NCI-H526 (cell line): ENCODE measurements at places on chromosomes 11 and 22.

- DNase-seq: no peak
These were observed 76.4 kb upstream of the NNMT start for GRCh38 chr11:114219559-114220349.

GRCh38 chr11:121418625-121419114 is 33.4 kb upstream of the SORL1 start:
- DNase-seq: no peak

DNA sequence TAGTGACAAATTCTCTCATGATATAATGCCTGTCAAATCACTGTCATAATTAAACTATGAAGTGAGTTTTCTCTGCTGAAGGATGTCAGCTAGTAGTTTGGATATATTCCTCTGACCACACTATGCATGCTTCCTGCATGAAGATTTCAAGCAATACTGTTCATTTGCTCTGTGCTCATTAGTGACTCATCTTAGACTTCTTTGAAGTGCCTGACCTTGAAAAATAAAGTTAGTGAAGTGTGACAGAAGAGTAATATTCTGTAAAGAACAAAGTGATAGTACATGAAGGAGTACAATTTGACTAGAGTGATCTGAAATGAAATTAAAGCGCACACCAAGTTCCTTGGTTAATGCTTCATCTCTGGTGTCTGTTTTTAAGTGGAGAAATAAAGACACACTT is 629.5 kb upstream of the ANO3 start:
- DNase-seq: no peak

- no peak for DNase-seq
These were observed 16.8 kb upstream of the P2RY2 start for GRCh38 chr11:73201249-73201648.

DNA sequence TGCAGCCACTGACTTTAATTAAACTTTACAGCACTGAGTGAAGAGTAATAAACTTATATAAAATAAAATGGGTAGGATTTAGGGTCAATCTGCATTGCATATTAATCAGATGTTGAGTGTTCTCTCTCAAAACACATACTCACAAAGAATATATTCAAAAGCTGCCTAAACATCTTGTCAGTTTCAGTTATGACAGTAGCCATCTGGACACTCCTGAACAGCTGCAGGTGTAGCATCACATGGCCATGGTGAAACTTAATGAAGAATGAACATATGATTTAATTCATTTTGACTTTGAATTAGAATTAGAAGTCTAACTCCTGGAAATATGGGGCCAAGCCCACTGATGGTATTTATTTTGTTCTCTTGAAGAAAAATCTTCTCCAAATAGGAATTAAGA is 684.3 kb upstream of the RAG2 start:
- no peak for DNase-seq

DNA sequence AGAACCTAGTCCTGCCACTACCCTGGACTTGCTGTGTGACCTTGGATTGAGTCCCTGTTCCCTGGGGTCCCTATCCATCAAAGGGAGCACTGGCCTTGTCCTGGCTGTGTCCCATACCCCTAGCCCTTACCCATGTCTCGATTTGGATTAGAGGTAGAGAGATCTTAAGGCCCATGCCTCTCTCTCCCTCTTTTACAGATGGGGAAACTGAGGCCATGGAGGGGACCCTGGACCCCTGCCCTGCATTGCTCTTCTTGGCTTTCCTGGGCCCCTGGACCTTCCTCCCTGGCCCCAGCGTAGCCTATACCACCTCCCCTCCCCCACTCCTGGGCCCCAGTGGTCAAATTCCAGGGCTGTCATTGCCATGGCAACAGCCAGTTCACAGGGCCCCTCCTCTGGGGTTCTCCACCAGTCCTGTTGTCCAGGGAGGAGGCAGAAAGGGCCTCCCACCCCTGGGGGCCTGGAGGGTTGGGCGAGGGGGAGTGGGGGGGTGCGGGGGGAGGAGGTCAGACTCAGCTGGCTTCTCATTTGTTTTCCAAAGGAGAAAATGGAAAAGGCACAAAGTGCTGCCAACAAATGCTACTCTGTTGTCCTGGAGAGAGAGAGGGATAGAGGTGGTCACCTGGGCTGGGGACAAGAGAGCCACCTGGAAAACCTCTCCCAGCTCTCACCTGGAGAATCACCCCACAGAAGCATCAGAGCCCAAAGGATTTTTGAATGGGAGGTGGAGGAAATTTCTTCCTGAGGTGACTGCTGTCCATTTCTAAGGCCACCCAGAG is 23.3 kb downstream of the ARHGEF17 start:
- DNase-seq: no peak

DNA sequence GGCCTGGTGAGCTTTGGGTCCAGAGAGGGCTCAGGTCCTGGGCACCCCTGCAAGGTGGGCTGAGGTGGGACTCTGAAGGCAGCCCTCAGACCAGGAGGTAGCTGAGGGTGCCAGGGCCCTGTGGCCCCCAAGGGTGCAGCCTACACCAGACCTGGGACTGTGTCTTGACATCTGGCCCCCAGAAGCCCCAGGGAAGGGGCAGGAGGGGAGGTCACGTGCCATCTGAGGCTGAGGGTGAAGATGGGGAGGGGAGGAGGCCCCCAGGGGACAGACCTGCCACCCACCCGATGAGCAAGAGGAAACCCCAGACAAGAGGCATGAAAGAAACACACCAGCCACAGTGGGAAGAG is 520.2 kb downstream of the BRD1 start:
- no peak for DNase-seq

GRCh38 chr11:110125632-110126031 is 32.4 kb downstream of the ZC3H12C start:
- DNase-seq: no peak

DNA sequence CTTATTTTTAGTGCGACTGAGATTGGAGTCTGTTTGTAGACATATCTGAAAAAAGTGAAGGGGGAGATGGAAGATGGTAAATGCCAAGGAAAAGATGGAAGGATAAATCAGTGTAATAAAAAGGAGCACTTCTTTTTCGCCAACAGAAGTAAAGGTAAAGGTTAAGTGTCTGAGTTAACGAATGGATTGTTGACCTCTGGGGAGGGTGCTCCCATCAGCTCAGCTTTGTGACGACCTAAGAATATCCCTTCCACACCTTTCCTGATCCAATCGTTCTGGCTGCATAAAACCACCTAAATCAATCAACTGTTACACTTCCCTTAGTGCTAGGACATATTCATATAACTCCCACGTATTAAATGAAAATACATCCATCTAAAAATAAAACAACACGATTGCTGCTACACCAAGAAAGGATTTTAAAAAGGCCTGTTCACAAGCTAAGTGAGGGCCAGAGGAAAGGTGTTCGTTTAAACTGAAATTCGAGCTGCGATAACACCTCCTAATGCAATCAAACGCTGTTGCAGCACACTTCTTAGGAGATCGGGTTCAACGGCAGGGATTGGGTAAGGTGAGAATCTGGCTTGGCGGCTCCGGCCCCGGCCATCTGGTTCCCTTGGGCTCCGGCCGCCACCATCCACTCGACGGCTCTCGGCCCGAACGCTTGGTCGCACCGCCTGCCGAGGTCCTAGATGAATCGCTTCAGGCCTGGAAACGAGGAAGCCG is 658 bp downstream of the C11orf71 start:
- DNase-seq: no peak

DNA sequence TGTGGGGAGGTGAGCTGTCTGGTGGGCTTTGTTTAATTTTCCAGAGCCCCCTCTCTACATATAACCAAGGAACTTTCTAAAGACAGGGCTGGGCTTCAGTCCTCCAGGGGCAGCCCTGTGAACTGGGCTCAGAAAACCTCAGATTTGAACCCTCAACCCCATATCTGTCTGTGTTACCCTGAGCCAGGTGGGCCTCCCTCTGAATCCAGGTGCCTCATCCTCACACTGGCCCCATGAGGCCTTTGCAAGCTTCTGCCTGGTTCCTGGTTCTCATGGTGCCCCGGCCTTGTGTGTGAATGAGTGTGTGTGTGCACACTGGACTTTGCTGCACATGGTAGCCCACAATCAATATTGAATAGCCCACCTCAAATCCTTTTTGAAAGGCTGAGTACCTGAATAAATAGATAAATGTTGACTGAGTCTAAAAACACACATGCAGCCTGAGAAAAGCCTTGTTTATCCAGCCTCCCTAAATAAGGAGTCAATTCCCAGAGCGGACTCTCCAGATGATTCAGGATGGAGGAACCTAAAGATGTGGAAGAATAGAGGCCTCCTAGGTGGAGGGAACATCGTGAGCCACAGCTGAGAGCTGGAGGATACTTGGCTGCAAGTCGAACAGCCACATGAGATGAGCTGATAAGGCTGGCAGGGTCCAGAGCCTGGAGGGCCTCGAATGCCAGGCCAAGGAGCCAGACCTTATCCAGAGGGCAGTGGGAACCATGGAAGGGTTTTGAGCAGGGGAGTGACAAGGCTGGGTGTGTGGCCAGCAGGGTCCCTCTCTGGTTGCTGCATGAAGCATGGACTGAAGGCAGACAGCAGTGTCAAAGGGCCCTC is 28.1 kb upstream of the P2RY2 start:
- no peak for DNase-seq
